ENCODE measurements at places on chromosomes 5 and 9. TPM values are rescaled to one million over a fixed set of nuclear protein-coding genes. Genes with fewer than 3 reads are reported as not detected.
A peak's percentile ranks its signal among the peaks of the same experiment; 100 is the strongest.

DNA sequence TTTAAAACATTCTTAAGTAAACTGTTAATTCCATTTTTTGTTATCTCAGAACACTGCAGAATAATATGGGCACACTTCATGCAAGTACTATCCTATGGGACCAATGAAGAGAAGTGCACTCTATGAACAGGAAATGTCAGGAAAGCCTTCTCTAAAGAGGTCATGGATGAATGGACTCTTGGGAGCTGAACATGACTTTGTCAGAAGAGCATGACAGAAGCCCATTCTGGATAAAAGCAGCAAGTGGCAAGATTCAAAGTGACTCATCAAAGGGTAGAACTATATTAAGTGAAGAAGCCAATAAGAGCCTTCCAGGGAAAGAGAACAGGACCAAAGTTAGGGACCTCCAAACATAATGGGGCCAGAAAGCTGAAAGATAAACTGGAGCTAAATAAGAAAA lies 94.0 kb downstream of the RAPGEF6 start:
- no peak for DNase-seq
- no peak overlapping the region for H3K4me3 ChIP-seq
- H3K27me3 ChIP-seq: no peaks in the 10 kb centered on the region
- H3K27ac ChIP-seq: no peak overlapping the region

- H3K27me3 ChIP-seq: no peaks in the 10 kb centered on the region
- H3K36me3 ChIP-seq: no peaks in the 10 kb centered on the region
- H3K4me1 ChIP-seq: no peaks in the 10 kb centered on the region
- no peak for DNase-seq
- no peak overlapping the region for H3K4me3 ChIP-seq
Observed at GRCh38 chr5:6394429-6395101, 16.2 kb upstream of the MED10 start.

GRCh38 chr5:15009420-15009819 lies 137.8 kb upstream of the ANKH start:
- no peaks in the 10 kb centered on the region for H3K36me3 ChIP-seq
- DNase-seq: no peak
- H3K27ac ChIP-seq: no peak overlapping the region

DNA sequence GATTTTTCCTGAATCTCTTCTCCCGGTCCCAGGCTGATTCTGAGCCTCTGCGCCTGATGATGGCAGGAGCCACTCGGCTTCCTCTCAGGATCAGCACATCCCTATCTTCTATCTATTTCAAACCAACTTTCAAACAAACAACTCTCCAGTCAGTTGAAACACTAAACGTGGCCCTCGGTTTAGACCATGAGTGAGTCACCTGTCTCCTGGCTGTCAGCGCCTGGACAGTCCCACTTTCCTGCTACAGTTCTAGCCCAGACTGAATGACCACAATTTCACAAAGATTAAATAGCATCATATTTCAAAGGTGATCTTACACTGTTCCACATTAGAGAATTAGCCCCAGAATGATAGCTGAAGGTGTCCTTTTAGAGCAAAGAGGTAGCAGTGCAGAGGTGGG lies 6.2 kb downstream of the SLC6A19 start:
- H3K27ac ChIP-seq: no peak overlapping the region
- H3K27me3 ChIP-seq: no peaks in the 10 kb centered on the region
- DNase-seq: no peak
- no peaks in the 10 kb centered on the region for H3K36me3 ChIP-seq

GRCh38 chr9:68739621-68740174 lies 34.7 kb downstream of the PIP5K1B start:
- peak; percentile 21 for DNase-seq
- no peaks in the 10 kb centered on the region for H3K36me3 ChIP-seq
- H3K27me3 ChIP-seq: no peaks in the 10 kb centered on the region
- H3K27ac ChIP-seq: no peak overlapping the region

- H3K4me1 ChIP-seq: peaks cover 26% of the 10 kb centered on the region
- H3K27me3 ChIP-seq: peaks cover 75% of the 10 kb centered on the region
- no peaks in the 10 kb centered on the region for H3K36me3 ChIP-seq
- no peak for DNase-seq
- no peak overlapping the region for H3K27ac ChIP-seq
- H3K4me3 ChIP-seq: no peak overlapping the region
Observed at GRCh38 chr9:21996858-21997257, 2.3 kb downstream of the CDKN2B-AS1 start.

- peak overlapping the region; percentile 71 for H3K4me3 ChIP-seq
- peaks cover 14% of the 10 kb centered on the region for H3K4me1 ChIP-seq
- peak overlapping the region; percentile 1 for H3K27ac ChIP-seq
- no peaks in the 10 kb centered on the region for H3K36me3 ChIP-seq
- peaks cover 38% of the 10 kb centered on the region for H3K27me3 ChIP-seq
Observed at GRCh38 chr5:123035360-123035917, 1.1 kb downstream of the PPIC start.

- no peak overlapping the region for H3K27ac ChIP-seq
- H3K27me3 ChIP-seq: no peaks in the 10 kb centered on the region
- no peak for DNase-seq
- H3K36me3 ChIP-seq: no peaks in the 10 kb centered on the region
Observed at GRCh38 chr5:1217596-1218206, 7.5 kb upstream of the SLC6A18 start.

GRCh38 chr5:77396017-77396416 lies 96.1 kb downstream of the WDR41 start:
- H3K27me3 ChIP-seq: no peaks in the 10 kb centered on the region
- no peak overlapping the region for H3K4me3 ChIP-seq
- no peaks in the 10 kb centered on the region for H3K36me3 ChIP-seq
- no peaks in the 10 kb centered on the region for H3K4me1 ChIP-seq
- no peak overlapping the region for H3K27ac ChIP-seq

GRCh38 chr5:59222687-59223511 lies 640.0 kb downstream of the RAB3C start:
- H3K27me3 ChIP-seq: no peaks in the 10 kb centered on the region
- H3K36me3 ChIP-seq: no peaks in the 10 kb centered on the region
- H3K4me1 ChIP-seq: no peaks in the 10 kb centered on the region
- no peak overlapping the region for H3K27ac ChIP-seq

- no peak overlapping the region for H3K4me3 ChIP-seq
- no peaks in the 10 kb centered on the region for H3K36me3 ChIP-seq
- no peaks in the 10 kb centered on the region for H3K4me1 ChIP-seq
- DNase-seq: no peak
- no peaks in the 10 kb centered on the region for H3K27me3 ChIP-seq
Observed at GRCh38 chr5:23614422-23614821, 107.0 kb downstream of the PRDM9 start.

DNA sequence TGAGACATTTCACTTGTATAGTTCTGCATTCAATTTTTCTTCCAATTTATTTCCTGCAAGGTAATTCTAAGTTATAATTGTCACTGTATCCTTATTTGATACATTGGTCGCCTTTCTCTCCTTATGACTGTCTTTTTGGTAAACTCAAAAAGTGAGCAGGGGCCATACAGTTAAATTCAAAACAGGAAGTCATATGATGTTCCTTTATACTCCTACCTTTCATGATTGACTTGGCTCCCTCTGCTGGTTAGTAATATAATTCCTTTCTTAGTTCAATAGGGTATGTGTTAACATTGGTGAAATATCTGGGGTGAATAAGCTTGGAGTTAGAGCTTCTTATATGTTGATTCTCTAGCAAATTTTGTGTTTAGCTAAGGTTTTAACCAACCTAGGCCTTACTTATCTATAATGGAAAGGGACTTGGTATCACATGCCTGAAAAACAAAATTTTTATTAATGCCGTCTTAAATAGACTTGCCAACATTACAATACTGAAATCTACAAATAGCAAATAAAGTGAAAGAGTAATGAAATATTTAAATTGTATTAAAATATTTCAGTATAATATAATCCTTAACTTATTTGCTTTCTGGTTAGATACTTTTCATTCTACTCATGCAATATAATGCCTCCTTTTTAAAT lies 6.0 kb upstream of the NIPBL start:
- no peak for DNase-seq
- H3K36me3 ChIP-seq: peaks cover 2% of the 10 kb centered on the region
- no peak overlapping the region for H3K27ac ChIP-seq
- H3K4me3 ChIP-seq: no peak overlapping the region
- no peaks in the 10 kb centered on the region for H3K27me3 ChIP-seq
- H3K4me1 ChIP-seq: no peaks in the 10 kb centered on the region

Gene FOXD1
- total RNA-seq: 5.8 TPM

Gene AJM1
- total RNA-seq: 1.2 TPM

Gene SLC6A18
- not detected for total RNA-seq

Gene PAIP1
- total RNA-seq: 135 TPM

Gene PHYKPL
- total RNA-seq: 24.1 TPM

Gene GOLM1
- total RNA-seq: 113 TPM

Gene LEAP2
- 0.79 TPM for total RNA-seq

Gene SMIM23
- not detected for total RNA-seq

Gene CYLC2
- total RNA-seq: not detected

Measured in spinal cord (tissue), 10 donors.